ENCODE measurements at places on chromosomes 11 and 22. TPM values are rescaled to one million over a fixed set of nuclear protein-coding genes. Genes with fewer than 3 reads are reported as not detected.

Gene SULT4A1
- 1.1 TPM for total RNA-seq

DNA sequence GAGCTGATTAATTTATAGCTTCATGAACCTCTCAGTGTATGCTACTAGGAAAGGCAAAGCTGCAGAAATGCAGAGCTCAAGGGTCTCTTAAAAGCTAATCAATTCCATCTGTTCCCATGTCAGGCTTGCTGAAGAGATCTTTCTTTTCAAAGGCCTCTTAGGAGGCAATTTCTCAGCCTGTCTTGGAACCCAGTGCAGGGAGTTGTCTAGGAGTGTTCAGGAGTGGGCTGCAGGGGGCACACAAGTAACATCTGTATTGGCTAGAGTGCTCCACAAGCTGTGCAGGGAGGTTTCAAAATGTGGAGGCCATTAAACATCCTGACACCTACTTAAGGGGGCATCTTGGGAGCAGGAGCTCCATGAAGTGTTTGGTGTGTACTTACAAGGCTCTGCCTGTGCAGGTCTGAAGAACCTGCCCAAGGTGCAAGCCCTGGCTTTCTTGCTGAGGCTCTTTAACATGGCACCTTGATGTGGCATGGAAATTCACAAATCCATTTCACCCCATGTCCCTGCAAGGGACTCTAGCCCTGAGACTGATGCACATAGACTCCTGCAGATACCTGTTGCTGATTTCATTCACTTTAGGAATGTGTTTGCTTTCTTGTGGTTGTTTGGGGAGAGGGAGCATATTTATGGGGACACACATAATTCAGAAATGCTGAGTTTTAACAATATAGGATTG lies 134.7 kb downstream of the ME3 start:
- no peak overlapping the region for H3K27ac ChIP-seq
- no peak overlapping the region for H3K4me3 ChIP-seq
- no peaks in the 10 kb centered on the region for H3K4me1 ChIP-seq
- no peak for DNase-seq
- no peaks in the 10 kb centered on the region for H3K27me3 ChIP-seq

GRCh38 chr11:96156379-96156722 lies 186.6 kb downstream of the MAML2 start:
- H3K4me3 ChIP-seq: peak overlapping the region; percentile 8
- peaks cover 27% of the 10 kb centered on the region for H3K4me1 ChIP-seq

GRCh38 chr22:17789379-17790200 lies 15.3 kb upstream of the BID start:
- no peak overlapping the region for H3K4me3 ChIP-seq
- no peak for DNase-seq
- no peaks in the 10 kb centered on the region for H3K27me3 ChIP-seq
- no peaks in the 10 kb centered on the region for H3K4me1 ChIP-seq

Gene SLC22A12
- not detected for total RNA-seq

- no peak for DNase-seq
- no peak overlapping the region for H3K27ac ChIP-seq
- H3K4me3 ChIP-seq: peak overlapping the region; percentile 84
- H3K27me3 ChIP-seq: no peaks in the 10 kb centered on the region
Observed at GRCh38 chr22:50523806-50524675, 1.4 kb downstream of the SCO2 start.

Measured in IMR-90 (cell line).